ENCODE measurements at places on chromosomes 3 and 15. TPM values are rescaled to one million over a fixed set of nuclear protein-coding genes. Genes with fewer than 3 reads are reported as not detected.

Gene DISP2
- 0.03 TPM for total RNA-seq

Gene GPR15
- 1.4 TPM for total RNA-seq

Gene SST
- not detected for total RNA-seq

Gene FRMD5
- total RNA-seq: not detected

Gene HDAC11
- total RNA-seq: 2.3 TPM

Gene SPESP1
- total RNA-seq: 0.76 TPM

Gene SHISA5
- 59.9 TPM for total RNA-seq

Gene PRKAR2A
- total RNA-seq: 60.7 TPM

Gene ATP13A5
- not detected for total RNA-seq

Gene IL17RD
- not detected for total RNA-seq

Gene FAM81A
- 0.08 TPM for total RNA-seq

Gene TMEM212
- total RNA-seq: not detected

Gene TBL1XR1
- 154 TPM for total RNA-seq

Gene CMTM6
- total RNA-seq: 44.3 TPM

Gene CIAO2A
- total RNA-seq: 44.1 TPM

Gene PARP15
- total RNA-seq: 2.7 TPM

- DNase-seq: no peak
Measured at GRCh38 chr3:126514161-126514560, 3.4 kb downstream of the UROC1 start.

- no peak for DNase-seq
Measured at GRCh38 chr15:98003518-98003917, 43.0 kb downstream of the ARRDC4 start.

- no peak for DNase-seq
Measured at GRCh38 chr15:79372428-79372827, 59.7 kb upstream of the MINAR1 start.

- no peak for DNase-seq
Measured at GRCh38 chr3:12222775-12223485, 64.2 kb upstream of the TIMP4 start.

- no peak for DNase-seq
Measured at GRCh38 chr3:171874251-171874681, 31.1 kb downstream of the TMEM212 start.

DNA sequence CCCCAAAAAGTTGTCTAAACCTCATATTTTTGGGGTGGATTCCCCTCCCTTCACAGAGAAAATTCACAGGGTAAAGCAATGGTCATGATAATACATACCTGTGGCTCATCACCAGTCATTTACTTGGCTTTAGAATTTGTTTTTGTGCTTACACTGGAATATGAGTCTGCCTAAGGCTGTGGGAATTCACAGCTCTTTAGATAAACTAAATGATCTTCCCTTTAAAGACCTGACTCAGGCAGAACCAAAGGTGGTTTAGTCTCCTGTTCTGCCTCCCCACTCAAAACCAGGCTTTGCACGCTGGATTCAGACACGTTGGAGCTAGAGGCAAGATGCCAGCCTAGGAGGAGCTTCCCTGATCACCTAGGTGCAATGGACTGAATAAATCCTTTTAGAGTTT lies 40.3 kb upstream of the BNC1 start:
- no peak for DNase-seq

DNA sequence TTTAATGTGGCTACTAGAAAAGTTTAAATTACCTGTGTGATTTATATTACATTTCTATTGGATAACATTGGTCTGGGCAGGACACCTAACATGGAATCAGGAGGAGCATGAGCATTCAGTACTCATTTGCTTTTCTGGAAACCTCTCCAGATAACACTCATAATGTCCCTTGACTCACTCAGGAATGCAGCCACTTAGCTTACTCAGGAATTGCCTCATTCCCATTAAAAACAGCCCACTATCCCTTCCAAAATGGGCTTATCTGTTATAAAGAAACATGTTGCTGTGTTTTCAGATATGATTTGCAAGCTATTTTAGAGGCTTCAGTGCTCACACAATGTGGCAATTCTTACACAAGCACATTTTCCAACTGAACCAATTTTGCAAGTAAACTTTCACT lies 17.1 kb downstream of the GBE1 start:
- DNase-seq: no peak

- no peak for DNase-seq
Measured at GRCh38 chr3:170511371-170511770, 74.5 kb downstream of the SLC7A14 start.

DNA sequence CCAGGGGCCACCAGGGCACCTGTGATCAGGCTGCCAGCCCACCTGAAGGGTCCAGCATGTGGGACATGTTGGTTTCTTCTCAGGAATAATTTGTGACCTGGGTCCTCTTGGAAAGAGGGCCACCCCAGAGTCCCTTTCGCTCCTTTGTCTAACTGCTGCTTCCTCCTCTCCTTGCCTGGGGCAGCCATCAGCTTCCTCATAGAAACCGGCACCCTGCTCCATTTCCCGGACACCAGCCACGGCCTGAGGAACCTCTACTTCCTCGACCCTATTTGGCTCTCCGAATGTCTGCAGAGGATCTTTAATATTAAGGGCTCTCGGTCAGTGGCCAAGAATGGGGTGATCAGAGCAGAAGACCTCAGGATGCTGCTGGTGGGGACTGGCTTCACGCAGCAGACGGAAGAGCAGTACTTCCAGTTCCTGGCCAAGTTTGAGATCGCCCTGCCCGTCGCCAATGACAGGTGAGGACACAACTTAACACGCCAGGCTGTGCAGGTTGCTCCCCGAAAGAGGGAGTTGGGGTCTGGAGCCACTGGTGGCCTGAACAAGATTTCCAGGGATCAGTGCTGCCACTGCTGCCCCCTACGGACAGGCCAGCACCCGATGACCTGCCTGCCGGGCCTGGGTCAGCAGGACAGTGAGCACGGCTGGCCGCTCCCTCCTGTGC lies 109.7 kb downstream of the LRRK1 start:
- DNase-seq: no peak

GRCh38 chr15:40844696-40845030 lies 815 bp downstream of the SPINT1 start:
- peak; percentile 22 for DNase-seq

DNA sequence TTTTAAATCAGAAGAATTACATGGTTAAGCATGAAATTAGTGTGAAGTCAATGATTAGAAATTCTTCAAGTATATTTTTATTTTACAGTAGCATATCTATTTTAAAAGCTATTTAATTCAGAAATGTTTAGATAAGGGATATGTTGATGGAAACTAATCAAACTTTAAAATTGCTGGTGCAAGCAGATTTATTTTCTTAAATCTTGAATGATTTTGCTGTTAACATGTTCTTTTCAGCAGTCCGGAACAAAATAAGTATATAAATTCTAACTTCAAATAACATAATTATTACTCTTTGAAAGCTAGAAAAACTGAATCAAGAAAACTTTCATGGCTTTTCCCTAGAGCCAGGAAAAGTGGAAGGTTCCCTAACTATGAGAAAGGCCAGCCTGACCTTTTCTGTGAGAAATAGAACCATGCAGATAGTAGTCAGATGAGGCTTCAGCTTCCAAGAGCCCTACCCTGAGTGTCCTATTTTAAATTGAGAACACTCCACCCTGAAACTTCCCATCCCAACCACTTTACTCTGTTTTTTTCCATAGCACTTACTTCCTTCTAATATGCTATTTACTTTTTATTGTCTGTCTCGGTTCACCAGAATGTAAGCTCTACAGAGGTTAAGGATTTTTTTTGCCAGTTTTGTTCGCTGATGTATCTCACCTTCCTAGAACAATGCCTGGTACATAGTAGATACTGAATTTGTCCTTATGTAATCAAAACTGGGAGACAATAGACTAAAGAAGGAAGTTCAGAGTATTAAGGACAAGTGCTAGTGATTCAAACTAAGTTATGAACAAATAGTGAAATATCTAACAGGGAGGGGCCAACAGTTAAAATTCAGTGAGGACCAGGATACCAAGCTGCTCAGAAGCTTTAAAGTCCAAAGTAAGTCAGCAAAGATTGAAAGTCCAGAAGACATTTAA lies 66.8 kb downstream of the CD200R1L start:
- DNase-seq: no peak

- DNase-seq: no peak
Measured at GRCh38 chr3:132038198-132038825, 3.5 kb upstream of the CPNE4 start.

DNA sequence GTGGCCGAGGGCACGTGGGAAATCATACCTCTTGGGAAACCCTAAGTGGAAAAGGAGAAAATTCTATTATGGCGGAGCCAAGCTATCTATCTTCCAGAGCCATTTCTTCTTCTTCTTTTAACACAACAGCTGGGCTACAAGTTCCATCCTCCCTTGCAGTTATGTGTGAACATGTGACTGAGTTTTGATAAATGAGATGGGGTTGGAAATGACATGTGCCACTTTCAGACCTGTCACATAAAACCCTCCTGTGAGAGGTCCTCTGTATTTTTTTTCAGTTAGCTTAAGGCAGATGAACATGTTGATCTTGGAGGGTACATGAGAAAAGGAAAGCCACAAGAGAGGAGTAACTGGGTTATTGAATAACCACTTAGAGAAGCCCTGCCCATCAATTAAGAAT lies 47.9 kb downstream of the AGBL1 start:
- no peak for DNase-seq

DNA sequence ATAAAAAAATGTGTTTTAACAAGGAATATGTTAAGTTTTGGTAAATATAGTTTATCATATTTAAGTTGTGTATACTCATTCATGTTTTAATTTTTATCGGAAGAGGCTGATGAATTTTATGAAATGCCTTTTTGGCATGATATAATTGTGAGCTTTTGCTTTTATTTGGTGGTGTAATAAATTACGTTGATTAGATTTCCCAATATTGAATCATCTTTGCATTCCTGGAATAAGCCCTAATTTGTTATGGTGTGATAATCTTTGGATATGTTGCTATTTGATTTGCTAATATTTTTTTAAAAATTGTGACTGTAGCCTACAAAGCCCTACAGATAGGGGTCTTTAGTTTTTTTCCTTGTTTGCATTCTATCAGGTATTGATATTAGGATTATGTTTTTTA lies 107.4 kb downstream of the IGF1R start:
- no peak for DNase-seq

DNA sequence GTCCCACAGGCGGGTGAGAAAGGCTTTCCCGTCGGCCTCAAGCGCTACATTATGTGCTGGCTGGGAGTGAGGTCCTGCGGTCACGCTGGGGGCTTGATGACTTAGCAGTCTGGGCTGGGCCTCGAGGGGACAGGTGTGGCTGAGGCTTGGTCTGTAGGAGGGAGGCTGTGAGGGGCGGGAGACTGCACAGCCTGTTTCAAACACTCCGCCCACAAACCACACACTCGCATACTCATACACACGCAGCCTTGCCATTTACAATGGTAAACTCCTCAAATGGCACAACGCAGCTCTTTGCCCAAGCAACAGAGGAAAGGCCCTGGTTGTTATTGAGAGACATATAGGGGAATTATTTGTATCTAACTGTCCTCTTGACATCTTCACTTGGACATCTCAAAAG lies 32.4 kb upstream of the RASGRF1 start:
- no peak for DNase-seq

GRCh38 chr15:40163657-40164416 lies 3.0 kb downstream of the BUB1B start:
- DNase-seq: no peak

DNA sequence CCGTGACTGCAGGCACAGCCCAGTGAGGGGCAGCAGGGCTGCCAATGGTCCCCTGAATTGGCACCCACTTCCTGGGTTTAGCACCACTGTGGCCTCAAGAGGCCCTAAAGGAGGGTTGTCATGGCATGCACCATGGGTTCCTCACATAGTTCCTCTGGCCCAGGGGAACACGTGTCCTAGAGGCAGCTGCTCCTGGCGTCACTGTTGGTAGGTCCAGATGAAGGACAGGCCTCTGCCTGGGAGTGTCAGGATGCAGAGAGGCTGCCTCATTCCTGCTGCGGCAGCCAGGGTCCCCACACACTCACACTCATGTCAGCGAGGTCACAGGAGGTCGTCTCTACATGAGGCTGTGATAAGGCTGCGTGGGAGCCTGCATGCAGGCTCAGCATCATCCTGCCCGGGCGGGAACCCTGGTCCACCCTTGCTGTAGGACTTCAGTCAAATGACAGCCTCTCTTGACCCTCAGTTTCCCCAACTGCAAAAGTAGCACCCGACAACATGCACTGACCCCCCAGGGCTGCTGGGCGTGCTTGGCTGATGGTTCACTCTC lies 26.1 kb upstream of the SFMBT1 start:
- DNase-seq: no peak

DNA sequence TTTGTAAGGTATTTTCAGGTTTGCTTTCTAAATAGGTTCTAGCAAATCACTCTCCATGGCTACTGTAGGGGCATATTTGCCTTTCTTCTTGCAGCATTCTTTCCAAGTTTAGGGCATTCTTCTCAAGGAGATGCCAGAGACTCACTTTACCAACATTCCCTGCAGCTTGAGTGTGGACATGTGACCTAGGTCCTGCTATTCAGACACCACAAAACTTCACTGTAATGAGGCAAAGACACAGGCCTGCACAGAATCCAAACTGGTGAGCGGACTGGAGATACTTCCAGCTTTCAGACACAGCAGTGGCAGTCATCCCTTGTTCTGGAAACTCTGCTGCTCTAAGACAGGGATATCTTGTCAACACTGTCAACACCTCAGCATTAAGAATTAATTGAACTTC lies 146.4 kb upstream of the PFN2 start:
- no peak for DNase-seq

- DNase-seq: no peak
Measured at GRCh38 chr15:46131876-46132275, 497.0 kb downstream of the SQOR start.

- peak; percentile 62 for DNase-seq
Measured at GRCh38 chr3:194395778-194396538, 3.1 kb downstream of the GP5 start.

- no peak for DNase-seq
Measured at GRCh38 chr15:33032053-33032452, 162.5 kb downstream of the FMN1 start.

DNA sequence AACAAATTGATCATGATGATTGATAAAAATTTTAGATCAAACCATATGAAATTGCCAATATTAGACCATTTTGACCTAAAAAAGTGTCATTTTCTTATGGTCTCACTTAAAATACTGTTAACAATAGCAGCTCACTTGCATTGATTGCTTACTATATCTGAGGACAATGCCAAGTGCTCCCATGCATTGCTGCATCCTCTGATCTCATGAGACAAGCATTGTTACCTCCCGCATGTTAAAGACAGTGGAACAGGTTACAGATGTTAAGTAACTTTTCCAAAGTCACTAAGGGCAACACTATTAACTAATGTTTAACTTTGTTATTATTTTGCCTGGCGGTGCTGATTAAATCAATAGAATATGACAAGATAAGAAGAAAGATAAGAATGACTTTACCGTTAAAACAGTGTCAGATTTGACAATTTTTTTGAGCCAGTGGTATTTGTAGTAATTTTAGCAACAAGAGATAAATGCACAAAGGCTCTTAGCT lies 69.3 kb downstream of the PPM1L start:
- DNase-seq: no peak

GRCh38 chr3:148605521-148605920 lies 92.2 kb upstream of the AGTR1 start:
- DNase-seq: no peak

GRCh38 chr3:142459929-142460328 lies 12.1 kb upstream of the XRN1 start:
- no peak for DNase-seq

- no peak for DNase-seq
Measured at GRCh38 chr15:40925495-40925862, 3.7 kb upstream of the DLL4 start.
